ENCODE measurements at places on chromosomes 2 and 18.
A peak's percentile ranks its signal among the peaks of the same experiment; 100 is the strongest.

- DNase-seq: no peak
These were observed 6.3 kb upstream of the CCNT2 start for GRCh38 chr2:134912361-134912760.

GRCh38 chr2:157470321-157470720 is 26.4 kb upstream of the CYTIP start:
- peak; percentile 41 for DNase-seq

DNA sequence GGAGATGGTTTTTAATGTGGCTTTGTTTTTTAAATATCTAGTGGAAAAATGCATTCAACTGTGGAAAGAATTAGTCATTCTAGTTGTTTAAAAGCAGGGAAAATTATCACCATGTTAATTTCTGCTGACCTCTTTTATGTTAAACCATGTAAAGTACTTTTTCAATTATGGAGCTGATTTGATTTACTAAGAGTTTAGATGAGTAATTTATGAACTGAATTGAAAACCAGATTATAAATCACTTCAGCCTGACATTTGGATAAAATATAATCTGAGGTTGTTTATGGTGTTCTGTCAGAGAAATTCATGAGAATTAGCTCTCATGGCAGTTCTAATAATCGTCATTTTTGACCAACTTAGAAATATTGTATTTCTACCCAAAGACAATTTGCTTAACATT is 11.6 kb downstream of the ITGA4 start:
- DNase-seq: no peak

DNA sequence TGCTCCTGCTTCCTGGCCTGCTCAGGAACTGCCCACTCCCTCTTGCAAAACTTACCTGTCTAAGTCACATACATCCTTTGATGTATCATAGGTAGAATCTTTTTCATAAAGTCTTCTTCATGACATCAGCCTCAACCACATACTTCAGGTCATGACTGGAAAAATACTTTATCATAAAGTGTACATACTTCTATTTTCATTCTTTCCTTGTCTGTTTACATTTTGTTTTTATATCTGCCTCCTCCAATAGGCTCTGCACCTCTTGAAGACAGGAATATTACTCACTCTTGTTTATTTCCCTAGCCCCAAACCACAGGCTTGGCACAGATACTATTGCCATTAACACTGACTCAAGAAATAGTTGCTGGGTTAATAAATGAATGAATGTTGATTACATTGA is 43.6 kb upstream of the ZNF804A start:
- DNase-seq: no peak

GRCh38 chr2:104874230-104874629 is 20.3 kb downstream of the POU3F3 start:
- DNase-seq: no peak

- no peak for DNase-seq
These were observed 62.3 kb upstream of the KLHL29 start for GRCh38 chr2:23322567-23323197.

DNA sequence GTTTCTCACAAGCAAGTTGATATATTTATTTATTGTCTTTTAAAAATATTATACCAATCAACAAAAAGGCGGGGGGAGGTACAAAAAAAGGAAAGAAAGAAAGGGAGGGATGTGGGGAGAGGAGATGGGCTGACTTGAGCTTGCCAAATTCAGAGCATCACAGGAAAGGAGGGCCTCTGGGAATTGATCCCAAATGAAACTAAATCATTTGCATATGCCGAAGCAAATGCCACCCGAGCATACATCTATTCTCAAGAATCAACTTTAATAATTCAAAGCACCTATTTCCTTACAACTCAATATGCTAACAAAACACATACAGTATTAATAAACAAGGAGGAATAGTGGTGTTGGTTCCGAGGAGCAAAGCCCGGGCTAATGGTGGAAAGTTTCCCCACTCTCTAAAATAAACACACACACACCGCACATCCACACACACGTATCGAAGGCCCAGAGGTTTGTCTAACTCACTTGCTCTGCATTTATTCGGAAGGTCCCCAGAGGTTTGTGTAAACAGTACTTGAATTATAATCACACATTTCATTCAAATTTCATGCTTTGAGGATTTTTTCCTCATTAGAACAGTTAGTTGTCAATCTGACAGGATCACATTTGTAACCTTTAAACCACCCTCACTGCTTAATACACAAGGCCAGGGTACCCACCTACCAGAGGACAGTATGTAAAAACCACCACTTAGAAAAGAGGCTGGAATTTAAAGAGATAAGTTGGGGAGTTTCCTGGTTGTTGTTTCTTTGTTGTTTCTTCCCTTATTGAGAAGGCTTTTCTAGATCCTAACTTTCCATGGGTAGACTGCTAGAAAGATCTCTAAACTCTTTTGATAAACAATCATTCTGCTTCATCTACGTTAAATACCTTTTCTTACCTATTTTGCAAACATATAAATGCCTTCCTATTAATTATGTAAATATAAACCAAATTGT is 264.7 kb downstream of the TCF4 start:
- DNase-seq: peak; percentile 80
